ENCODE measurements at places on chromosomes 13 and 19. TPM values are rescaled to one million over a fixed set of nuclear protein-coding genes. Genes with fewer than 3 reads are reported as not detected.

Gene BCL3
- 0.95 TPM for total RNA-seq

Gene TNNT1
- 411 TPM for total RNA-seq

- no peak for DNase-seq
Measured at GRCh38 chr13:109000207-109000606, 370.8 kb downstream of the MYO16 start.

DNA sequence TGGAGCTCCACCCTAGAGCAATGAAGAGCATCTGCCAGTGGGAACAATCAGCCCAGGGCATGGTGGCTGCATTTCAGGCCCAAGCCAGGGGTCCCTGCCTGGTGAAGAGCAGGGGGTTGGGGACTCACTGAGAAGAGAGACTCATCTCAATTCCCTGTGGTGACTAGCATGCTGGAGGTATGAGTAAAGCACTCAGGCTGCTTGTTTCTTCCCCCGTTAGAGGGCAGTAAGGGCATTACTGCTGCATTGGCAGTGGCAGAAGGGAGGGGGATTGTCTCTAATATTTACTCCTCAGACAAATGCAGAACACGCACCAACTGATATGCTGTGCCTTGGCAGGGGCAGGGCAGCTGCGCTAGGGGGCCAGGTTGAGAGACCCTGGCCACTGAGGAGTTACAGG, 329.1 kb downstream of the SLITRK5 start:
- peak; percentile 9 for DNase-seq

Gene OR7D2
- not detected for total RNA-seq

- DNase-seq, result no peak
Measured at GRCh38 chr19:10888421-10888866, 17.1 kb downstream of the CARM1 start.
